ENCODE measurements at places on chromosomes 5 and 9.

GRCh38 chr5:83925321-83925954 is 204.8 kb upstream of the HAPLN1 start:
- DNase-seq: no peak

DNA sequence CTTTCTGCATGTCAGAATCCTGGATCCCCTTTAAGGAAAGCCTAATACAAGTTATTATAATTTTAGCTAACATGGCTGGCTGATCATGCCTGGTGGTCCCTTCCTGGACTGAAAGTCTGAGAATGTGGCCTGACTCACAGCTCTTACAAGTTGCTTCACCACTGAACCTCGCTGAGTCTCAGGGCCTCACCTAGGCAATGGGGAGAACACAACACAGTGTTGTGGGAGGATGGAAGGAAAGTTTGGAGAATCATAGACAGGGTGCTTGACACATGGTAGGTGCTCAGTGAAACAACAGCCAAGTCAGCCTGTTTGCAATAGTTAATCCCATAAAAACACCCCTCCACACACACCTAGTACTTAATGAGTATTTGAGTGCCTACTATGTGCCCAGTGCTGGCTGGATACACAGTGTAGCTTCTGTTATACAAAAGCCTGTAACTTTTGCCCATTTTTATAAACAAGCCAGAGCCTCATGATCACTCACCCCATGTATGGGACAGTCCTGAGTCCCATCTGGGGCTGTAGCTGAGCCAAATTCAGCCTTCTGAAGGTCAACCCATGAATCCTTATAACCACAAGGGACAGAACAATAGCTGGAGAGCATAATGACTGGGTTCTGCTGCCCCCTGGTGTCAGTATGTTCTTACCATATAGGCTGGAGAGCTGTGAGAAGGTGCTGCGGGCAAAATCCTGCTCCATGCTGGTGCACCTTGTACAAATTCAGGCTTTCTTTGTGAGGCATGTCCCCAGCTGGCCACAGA is 3.9 kb downstream of the ACSL6 start:
- DNase-seq: peak; percentile 32

DNA sequence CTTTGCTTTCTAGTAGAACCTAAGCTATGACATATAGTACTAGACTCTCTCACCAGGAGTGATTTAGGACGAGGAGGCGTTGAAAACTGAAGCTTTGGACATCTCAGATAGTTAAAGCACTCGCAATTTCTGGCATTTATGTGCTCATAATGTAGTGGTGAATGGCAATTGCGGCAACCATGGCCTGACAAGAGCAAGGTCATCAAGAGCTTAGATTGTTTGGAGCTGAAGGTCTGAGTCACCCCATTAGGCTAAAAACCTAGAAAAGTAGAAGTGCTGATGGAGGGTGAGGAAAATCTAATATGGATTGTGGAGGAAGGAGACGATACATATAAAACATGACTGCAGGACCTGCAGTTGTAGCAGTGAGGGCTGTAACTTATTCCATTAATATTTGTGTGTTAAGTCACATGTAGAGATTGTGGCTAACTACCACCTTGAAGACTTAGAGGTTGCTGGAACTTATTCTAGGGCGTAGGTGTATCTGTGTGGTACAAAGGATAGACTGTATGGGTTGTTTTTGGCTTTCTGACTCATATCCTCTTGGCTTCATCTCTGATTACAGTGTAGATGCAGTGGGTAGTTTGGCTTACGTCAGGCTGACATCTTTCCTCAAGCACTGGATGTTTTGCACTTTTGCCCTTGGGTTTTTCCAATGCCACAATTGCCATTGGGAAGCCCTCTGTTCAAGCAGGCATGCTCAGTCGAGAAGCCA is 138.9 kb upstream of the CDKN2B start:
- no peak for DNase-seq

DNA sequence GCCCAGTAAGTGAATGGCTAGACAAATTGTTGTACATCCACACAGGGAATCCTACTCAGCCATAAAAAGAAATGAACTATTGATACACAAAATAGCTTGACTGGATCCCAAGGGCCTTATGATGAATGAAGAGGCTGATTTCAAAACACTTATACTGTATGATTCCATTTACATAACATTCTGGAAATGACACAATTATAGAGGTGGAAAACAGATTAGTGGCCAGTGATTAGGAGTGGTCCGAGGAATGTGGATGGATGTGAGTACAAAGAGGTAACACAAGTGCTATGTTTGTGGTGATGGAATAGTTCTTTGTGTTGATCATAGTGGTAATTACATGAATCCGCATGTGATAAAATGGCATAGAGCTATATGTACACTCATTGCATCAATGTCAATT is 4.7 kb upstream of the UBLCP1 start:
- no peak for DNase-seq

GRCh38 chr9:92954049-92954861 is 6.9 kb downstream of the FGD3 start:
- peak; percentile 60 for DNase-seq

DNA sequence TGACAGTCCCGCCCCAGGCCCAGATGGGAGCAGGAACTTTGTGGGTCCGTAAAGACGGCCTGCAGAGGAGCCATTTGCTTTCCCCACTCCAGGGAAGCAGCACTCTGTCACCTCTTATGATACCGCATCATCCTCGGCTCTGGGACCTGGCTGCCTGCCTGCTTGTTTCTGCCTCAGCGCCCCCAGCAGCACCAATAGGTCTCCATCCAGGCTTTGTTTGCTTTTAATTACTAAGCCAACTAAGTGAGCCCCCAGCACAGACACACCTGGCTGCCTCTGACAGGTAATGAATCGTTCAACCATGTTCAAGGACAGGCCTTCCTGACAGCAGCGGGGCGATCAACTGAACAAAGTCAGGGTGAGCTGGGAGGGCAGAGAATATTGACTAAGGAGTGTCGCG is 141.4 kb downstream of the C5orf15 start:
- no peak for DNase-seq

Measured in stimulated activated CD4-positive, alpha-beta T cell treated with anti-CD3 and anti-CD28 coated beads, TNF-alpha, amount 100 ng/mL, for 1 hour (primary cell).